Muscle of leg (tissue), 16 donors: ENCODE measurements at places on chromosomes 7 and 10.

DNA sequence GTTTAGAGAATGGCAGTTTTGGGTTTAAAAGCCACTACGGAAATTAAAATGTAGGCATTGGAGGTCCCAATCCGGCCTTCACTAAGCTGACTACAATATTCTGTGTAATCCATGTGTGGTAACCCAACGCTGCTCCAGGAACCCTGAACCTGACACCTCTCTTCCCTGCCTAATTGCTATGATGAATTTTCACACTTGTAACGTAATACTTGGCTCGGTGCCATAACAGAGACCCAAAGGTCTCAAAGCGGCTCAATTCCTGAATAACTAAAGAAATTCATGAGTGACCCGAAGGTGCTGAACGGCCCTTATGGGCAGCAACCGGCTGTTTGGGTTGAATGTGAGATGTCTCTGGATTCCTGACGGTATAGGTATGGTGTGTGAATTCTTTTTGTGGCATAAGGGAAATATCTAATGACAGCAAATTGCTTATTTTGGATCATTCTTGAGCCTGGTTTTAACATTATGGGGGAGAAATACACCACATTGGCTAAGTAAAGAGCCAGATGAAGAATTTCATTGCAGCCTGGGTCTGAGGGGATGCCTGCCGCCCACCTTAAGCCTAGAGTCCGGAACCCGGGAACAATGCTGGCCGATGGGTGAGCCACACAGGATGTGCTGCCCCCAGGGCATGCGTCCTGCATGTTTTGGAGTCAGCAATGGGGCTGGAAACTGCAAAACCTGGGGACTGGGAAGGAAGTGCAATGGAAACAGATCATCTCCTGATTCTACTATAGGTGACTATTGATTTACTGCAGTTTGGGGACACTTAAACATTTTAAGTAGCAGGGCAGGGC lies 69.7 kb upstream of the FZD8 start:
- peak; percentile 36 for DNase-seq

GRCh38 chr10:86500846-86501245 lies 20.7 kb downstream of the WAPL start:
- DNase-seq, result no peak

DNA sequence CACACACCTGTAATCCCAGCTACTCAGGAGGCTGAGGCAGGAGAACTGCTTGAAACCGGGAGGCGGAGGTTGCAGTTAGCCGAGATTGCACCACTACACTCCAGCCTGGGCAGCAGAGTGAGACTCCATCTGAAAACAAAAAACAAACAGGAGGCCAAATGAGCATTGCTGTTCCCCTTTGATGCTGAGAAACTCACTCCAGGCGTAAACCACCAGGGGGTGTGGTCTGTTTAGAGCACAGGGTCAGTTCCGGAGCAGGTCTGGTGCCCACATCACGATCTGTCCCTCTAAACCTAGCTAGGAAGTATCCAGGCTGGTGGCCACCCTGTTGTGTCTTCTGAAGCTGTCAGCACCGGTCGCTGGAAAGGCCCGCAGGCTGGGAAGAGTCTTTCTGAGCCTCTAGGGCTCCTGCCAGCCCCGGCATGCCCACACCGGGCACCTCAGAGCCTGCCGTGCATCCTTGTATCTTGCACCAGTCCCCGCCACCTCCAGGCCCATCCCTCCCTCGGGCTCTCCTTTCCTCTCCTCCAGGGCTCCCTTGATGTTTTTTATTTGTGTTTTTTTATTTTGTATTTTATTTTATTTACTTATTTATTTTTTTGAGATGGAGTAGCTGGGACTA lies 66.3 kb upstream of the SH2B2 start:
- DNase-seq, result no peak

DNA sequence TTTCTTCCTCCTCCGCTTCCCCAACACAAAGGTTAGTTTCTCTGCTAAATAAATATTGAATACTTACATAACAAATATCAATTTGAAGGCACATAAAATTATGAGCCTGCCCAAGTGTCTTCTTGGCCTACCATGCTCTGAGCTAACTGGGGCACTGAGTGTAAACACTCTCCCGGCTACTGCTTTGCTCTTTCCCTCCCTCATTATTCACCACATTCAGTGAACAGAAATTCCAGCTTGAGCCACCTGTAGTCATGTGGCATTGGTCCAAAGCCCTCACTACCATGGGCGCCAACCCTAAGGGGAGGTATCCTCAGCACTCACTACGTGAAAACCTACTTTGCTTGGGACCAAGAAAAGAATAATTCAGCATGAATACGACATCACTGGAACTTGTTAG lies 409.0 kb downstream of the KCNMA1 start:
- no peak for DNase-seq

DNA sequence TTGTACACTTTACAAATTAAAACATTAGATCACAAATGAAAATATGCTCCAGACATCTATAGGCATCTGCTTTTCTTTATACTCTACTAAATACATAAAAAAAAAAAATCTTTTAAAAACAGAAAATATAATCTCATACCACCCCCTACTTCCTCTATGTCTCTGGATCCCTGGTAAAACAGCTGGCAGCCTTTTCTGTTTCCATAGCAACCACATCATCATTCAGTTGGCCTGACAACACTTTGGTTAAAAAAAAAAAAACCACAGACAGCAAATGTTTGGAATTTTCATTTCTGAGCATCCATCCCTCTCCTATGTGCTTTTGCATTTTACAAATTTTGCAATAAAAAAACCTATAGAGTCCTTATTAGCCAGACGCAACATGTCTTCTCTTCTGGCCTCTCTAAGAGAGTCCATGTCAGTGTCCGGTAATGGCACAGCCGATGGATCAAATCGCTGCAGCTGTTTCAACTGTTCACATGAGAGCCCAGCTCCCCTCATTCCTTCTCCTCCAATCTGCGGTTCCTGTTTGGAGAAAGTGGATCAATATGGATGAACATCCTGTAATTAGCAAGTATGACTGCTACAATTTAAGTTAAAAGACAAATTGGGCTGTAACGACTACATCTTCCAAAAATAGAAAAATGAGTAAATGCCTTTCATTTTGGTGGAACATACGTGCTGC lies 105.6 kb downstream of the NSUN6 start:
- DNase-seq, result peak; percentile 43

DNA sequence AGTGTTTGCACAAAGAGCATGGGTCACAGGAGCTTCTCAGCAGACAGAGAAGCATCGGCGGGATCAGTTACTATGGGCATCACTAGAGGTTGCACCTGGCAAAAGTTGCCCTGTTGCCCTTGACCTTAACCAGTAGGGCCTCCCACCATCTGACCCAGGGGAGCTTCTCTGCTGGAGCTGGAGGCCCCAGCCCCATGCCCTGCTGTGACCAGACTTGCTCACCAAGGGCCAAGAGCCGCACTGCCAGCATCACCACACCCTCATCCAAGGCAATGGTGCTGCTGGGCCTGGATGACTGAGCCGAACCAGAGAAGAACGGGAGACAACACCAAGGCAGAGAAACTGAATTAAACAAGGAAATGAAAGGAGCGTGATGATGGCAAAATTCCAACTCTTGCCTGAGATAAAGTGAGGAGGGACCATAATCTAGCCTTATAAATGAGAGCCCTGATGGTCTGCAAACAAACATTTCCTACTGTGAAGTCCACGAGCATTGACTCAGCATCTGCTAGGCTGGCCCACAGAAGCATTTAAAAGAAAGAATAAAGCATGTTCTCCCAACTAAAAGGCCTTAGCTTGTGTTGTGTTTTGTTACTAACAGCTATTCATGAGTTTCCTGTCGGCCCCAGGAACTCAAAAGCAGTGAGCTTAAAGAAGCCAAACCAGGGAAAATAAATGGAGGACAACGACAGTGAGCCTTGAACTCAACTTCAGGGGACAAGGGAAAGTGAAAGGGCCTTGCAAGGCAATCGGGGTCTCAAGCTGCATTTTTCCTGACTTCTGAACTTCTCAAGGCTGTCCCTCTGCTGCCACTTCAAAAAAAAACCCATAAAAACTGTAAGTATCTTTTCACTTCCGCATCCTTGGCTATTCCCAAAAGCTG lies 60.4 kb downstream of the AFAP1L2 start:
- no peak for DNase-seq

GRCh38 chr10:29555746-29556481 lies 78.9 kb downstream of the SVIL start:
- DNase-seq, result no peak

DNA sequence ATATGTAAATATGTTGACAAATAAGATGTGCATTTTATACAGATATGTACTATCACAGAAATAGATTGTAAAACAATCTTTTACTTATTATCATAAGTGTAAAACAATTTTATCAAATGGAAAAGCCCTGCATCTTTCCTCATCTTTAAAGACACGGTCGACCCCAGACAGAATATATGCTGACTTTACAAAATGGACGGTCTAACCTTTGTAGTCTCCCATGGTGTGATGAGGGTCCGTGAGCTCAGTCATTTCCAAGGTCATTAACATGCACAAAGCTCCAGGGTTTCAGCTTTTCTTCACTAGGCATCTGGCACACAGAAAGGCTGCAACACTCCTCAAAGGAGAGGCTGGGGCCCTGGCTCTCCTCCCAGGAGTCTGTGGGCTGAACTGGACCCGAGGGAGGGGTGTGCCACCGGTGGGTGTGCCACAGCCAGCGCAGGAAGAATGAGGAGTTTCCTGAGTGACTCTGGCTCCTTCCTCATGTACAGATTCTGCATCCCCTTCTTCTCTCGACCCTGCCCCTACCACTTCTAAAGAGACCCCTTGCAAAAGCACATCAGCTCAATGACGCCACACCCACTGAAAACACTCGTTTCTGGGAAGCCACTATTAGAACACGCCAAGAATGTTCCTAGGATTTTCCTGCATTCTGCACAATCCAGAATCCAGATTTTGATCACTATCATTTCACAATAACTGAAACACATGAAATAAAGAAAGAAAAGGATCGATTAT lies 26.2 kb upstream of the ABLIM1 start:
- DNase-seq, result peak; percentile 74

- DNase-seq, result peak; percentile 29
Observed at GRCh38 chr7:139731802-139732470, 45.9 kb downstream of the HIPK2 start.

GRCh38 chr7:102101926-102102325 lies 184.7 kb upstream of the SH2B2 start:
- DNase-seq, result no peak

GRCh38 chr7:15252181-15252580 lies 309.6 kb downstream of the AGMO start:
- no peak for DNase-seq

DNA sequence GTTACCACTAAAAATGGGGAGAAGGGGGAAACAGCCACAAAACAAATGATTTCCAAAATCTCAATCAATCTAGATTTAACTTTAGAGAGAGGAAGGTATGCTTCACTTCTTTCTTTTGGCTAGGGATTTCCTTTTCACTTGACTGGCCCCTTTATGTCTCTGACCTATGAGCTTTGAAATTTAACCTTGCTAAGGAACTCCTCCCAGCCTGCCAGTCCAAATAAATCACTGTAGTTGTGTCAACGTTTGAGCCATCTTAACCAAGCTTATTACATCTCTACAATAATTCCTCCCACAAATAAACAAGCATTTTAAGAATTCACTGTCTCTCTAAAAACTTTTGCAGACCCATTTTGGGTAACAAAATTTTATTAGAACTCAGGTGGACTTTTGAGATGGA lies 315.5 kb upstream of the CELF2 start:
- no peak for DNase-seq

DNA sequence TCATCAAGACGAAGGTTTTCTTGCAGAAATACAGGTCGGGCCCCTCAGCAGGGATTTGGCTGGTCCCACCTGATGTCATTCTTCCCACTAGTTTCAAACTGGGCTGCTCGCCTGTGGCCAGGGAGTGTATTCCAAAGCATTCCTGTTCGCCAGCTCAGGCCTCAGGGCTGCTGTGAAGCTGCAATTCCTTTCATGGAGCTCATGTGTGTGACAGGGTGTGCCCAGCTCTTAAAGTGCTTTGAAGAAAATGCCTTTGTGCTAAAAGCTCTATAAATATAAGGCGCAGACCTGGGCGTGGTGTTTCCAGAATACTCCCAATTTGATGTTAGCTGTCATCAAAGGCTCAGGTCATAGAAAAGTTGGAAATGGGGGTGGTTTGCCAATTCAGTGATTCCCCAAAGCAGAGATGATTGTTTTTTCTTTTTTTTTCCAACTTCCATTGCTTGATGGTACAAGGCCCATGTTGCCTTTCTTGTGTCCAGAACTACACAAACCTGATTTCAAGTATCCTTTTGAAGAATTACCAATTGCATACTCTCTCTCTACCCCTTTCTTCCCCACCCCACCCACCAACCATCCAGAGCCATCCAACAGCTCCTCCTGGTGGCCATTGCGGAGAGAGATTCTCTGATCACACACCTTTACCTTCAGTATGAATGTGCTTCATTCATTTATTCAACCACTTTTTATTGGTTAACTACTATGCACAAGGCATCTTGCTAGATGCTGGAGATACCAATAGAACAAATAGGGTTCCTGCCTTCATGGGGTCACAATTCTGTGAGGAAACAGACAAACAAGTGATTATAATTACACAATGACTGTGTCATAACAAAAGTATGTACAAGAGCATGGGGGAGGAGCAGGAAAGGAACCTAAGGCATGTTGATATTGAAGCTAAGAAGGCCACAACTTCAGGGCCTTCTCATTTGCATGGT lies 297.3 kb upstream of the LYZL1 start:
- DNase-seq, result no peak

DNA sequence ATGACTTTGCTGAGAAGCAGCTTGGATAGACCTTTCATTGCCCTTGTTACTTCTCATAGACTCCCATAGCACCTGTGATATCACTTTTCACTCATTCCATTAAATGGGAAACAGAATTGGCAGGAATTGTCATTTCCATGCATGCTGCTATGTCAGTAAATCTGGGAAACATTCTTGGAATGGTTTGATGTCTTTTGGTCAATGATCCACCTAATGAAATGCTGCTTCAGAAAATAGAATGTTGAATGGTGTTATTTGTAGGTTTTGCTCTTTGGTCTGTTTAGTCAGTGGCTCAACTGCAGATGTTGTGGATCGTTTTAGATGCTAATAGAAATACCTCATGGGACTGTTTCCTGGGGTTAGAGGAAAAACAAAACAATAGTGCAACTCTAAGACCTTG lies 127.8 kb downstream of the PLPP4 start:
- DNase-seq, result no peak

GRCh38 chr10:32956365-32957197 lies 1.4 kb downstream of the ITGB1 start:
- no peak for DNase-seq

- no peak for DNase-seq
Observed at GRCh38 chr7:13307040-13307439, 619.6 kb downstream of the ARL4A start.

- peak; percentile 78 for DNase-seq
Observed at GRCh38 chr7:117848941-117849340, 24.3 kb downstream of the CTTNBP2 start.

DNA sequence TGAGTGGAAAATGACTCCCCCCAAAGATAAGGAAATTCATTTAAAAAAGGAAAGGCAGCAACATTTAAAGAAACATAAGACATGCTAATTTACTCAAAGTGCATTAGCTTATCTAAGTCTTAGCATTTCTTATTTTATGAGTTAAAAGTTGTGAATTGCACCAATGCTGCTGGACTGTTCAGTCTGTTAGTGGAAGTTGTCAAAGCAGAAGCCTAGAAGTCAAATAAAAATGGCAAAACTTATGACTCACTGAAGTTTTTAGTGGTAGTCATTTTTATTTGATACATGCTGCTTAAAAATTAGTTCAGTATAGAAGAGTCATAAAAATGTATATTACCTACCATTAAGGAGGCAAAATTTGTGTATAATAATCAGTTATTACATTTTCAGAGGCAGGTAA lies 90.8 kb upstream of the FGL2 start:
- no peak for DNase-seq

GRCh38 chr10:78134773-78135306 lies 101.2 kb downstream of the RPS24 start:
- no peak for DNase-seq
